OCI-LY7 (cell line): ENCODE measurements at places on chromosomes 1 and 21.

- DNase-seq: no peak
Observed at GRCh38 chr21:29155118-29155932, 24.9 kb downstream of the MAP3K7CL start.

- no peak for DNase-seq
Observed at GRCh38 chr1:211478801-211479578, 13.0 kb downstream of the RD3 start.

GRCh38 chr1:177346790-177347359 lies 176.1 kb downstream of the BRINP2 start:
- no peak for DNase-seq

DNA sequence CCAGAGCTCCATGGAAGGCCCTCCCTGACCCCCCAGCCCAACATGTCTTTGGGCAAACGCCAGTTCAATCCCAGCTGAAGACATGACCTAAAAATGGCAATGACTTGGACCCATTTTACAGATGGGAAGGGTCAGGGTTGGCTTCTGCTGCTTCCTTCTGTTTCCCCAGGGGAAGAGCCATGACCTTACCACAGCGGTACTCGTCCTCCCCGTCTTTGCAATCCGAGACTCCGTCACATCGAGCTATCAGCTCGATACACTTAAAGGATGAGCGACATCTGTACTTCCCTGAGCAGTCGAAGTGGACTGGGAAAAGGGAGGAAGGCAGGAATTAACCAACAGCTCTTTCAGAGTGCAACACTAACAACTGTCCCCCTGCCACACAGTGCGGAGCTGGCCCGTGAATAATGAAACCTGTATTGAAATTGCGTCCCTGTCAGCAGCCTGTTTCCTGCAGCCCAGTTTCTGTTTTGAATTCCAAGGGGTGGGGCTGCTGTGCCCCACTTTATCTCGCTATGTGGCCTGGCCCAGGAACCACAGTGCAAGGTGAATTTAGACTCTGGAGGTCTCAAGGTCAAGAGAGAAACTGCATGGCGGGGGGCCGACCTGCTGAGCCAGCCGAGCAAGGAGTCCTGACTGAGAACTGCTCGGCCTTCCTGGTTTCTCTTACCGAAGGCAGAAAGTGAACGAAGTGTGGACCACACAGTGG lies 7.0 kb downstream of the TMPRSS3 start:
- no peak for DNase-seq

GRCh38 chr1:163240705-163241104 lies 38.0 kb upstream of the RGS5 start:
- DNase-seq: no peak

DNA sequence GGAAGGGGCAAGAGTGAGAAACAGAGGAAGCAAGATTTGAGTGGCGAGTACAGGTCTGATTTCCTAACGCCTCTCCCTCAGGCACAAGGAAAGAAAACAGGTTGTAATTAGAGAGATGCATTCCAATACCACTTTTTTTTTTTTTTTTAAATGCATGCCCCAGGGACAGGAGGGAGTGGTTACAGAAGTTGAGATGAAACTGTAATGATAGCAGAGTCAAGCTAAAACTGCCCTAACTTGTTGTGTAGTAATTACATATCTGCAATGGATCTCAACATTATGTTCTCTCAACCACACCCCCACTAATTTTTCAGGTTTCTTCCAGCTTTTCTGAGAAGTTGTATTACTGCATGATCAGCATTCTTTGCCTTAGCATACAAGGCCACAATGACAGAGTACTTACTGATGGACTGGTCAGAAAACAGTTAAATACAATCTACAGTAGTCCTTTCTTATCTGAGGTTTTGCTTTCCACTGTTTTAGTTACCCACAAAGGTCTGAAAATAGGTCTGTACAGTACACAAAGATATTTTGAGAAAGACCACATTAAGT lies 5.5 kb downstream of the ETV3 start:
- DNase-seq: no peak
